ENCODE measurements at places on chromosomes 4 and X. TPM values are rescaled to one million over a fixed set of nuclear protein-coding genes. Genes with fewer than 3 reads are reported as not detected.

TRIM60 gene
- total RNA-seq: not detected

ATP2B3 gene
- not detected for total RNA-seq

PAGE1 gene
- not detected for total RNA-seq

PCDH18 gene
- total RNA-seq: not detected

MTTP gene
- total RNA-seq: 0.64 TPM

DCAF8L2 gene
- total RNA-seq: not detected

BEX1 gene
- not detected for total RNA-seq

SUPT20HL1 gene
- not detected for total RNA-seq

PROM1 gene
- 0.92 TPM for total RNA-seq

CT45A3 gene
- not detected for total RNA-seq

GPAT3 gene
- total RNA-seq: 0.93 TPM

KDM5C gene
- total RNA-seq: 197 TPM

SLC49A3 gene
- 15.9 TPM for total RNA-seq

JCHAIN gene
- not detected for total RNA-seq

DDIT4L gene
- 1.8 TPM for total RNA-seq

SLIT2 gene
- not detected for total RNA-seq

F8A2 gene
- total RNA-seq: not detected

AFP gene
- total RNA-seq: not detected

MGARP gene
- total RNA-seq: not detected

TBC1D9 gene
- total RNA-seq: 0.33 TPM

MAGEA4 gene
- not detected for total RNA-seq

GAGE12E gene
- total RNA-seq: not detected

BBS12 gene
- 1.0 TPM for total RNA-seq

MSANTD1 gene
- total RNA-seq: 2.0 TPM

ZNF157 gene
- 0.31 TPM for total RNA-seq

NSUN7 gene
- total RNA-seq: not detected

PRAF2 gene
- total RNA-seq: 19.5 TPM

NDUFA1 gene
- 86.0 TPM for total RNA-seq

GAGE2A gene
- total RNA-seq: not detected

PI4K2B gene
- 31.3 TPM for total RNA-seq

CHST7 gene
- total RNA-seq: 2.9 TPM

LONRF3 gene
- 5.8 TPM for total RNA-seq

SMIM10L2A gene
- 0.05 TPM for total RNA-seq
